Activated CD8-positive, alpha-beta memory T cell treated with anti-CD3 and anti-CD28 coated beads, Interleukin-2, amount 50 U/mL, for 48 hours (primary cell): ENCODE measurements at places on chromosomes 13 and 19.
A peak's percentile ranks its signal among the peaks of the same experiment; 100 is the strongest.

DNA sequence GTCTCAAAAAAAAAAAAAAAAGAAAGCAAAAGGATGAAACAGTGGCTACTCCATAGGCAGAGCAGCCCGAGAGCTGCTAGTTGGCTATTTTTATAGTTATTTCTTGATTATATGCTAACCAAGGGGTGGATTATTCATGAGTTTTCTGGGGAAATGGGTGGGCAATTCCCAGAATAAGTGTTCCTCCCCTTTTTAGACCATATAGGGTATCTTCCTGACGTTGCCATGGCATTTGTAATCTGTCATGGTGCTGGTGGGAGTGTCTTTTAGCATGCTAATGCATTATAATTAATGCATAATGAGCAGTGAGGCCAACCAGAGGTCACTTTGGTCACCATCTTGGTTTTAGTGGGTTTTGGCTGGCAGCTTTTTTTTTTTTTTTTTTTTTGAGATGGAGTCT lies 25.4 kb upstream of the OR10H1 start:
- DNase-seq, result no peak

GRCh38 chr13:101624210-101624922 lies 171.9 kb downstream of the ITGBL1 start:
- DNase-seq, result no peak

- no peak for DNase-seq
These were observed 55.1 kb upstream of the CLDN10 start for GRCh38 chr13:95497381-95497807.

DNA sequence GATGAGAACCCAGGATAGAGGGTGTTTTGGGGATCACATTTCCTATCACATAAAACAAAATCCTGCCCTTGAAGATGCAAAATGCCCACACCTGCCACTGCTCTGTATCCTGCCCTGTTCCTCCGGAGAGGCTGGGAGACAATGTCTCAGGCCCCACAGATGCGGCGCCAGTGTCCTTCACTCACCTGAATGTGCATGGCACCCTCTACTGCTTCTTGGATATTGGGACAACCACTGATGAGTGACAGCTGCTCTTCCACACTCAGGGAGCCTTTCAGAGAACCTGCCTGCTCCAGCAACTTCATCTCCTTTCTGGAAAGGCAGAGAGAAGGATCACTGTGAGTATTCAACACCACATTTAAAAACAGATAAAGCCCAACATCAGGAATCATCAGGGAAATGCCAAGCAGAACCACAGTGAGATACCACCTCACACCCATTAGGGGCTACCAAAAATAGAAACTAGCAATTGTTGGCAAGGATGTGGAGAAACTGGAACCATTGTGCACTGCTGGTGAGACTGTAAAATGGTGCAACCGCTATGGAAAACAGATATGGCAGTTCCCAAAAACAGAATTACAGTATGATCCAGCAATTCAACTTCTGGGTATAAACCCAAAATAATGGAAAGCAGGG lies 36.4 kb downstream of the CRYL1 start:
- DNase-seq, result peak; percentile 65

- DNase-seq, result no peak
These were observed 326.0 kb downstream of the GPC6 start for GRCh38 chr13:93552596-93552995.

- DNase-seq, result no peak
These were observed 112.8 kb upstream of the PABPC3 start for GRCh38 chr13:24983094-24983493.

- DNase-seq, result peak; percentile 69
These were observed at the start of gene ICAM4 for GRCh38 chr19:10286803-10287737. ICAM4 (plus strand) TSS chr19:10286955; CDS start chr19:10287013, 58 bp downstream.

DNA sequence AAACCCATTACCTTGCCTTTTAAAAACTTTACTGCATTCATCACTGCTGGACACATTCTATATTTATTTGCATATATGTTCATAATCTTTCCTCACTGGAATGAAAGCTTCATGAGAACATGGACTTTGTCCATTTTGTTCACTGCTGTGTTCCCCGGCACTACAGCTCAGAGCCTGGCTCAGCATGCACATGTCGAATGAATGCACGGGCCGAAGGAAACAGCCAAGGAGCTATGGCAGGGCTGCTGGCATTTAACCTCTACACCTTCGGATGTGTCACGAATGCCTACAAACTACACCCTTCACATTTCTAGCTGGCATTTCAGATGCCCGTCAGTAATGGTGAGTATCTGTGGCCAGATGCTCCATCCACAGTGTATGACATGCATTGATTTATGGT lies 7.6 kb downstream of the MTIF3 start:
- DNase-seq, result no peak

DNA sequence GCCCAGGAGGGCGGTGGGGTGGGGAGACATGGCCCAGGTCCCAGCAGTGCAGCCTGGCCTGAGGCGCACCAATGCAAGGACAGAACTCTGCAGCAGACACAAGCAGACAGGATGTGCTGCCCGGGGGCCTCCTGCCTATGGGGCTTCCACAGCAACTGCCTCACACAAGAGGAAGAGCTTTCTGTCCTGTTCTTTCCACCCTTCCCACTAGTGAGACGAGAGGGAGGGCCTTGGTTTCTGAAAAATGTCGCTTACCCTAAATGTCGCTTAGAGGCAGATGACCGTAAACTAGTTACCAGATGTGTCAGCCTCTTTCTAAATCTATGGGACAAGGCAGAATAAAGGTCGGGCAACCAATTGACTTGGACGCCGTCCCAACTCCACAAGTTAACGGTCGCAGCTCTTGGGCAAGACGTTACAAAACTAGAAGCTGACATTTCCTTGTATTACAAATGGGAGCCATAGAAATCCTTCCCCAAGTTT lies at the start of gene LAIR1:
LAIR1 (minus strand) TSS at position 157 of the 483 bp plus-strand sequence; CDS start at position 30, 127 bp downstream.
- DNase-seq, result peak; percentile 76

DNA sequence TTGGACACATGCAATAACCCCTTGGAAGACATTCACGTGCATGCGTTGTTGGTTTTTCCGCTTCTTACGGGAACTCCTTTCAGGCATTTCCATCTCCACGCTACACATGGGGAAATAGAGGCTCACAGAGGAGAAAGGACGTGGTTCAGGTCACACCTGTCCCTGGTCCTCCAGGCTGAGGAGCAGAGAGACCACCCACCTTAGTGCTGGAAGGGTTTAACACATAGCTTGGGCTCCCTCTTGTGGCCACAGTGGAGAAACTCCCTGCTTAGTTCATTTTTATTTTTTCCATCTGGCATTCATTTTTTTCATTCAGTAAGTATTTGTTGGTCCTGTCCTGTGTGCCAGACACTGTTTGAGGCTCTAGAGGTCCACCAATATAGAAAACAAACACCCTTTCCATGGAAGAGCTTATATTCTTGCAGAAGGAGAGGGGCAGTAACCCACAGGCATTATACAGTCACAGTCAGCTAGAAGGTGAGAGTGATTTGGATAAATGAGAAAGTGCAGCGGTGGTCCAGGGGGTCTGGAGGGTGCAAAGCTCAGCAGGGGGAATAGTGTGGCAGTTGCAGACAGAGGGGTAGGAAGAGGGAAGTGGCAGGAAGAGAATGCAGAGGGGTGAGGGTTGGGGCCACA lies 24.2 kb upstream of the TTYH1 start:
- peak; percentile 76 for DNase-seq

- peak; percentile 90 for DNase-seq
These were observed 53.6 kb upstream of the LDLR start for GRCh38 chr19:11035441-11036377.

DNA sequence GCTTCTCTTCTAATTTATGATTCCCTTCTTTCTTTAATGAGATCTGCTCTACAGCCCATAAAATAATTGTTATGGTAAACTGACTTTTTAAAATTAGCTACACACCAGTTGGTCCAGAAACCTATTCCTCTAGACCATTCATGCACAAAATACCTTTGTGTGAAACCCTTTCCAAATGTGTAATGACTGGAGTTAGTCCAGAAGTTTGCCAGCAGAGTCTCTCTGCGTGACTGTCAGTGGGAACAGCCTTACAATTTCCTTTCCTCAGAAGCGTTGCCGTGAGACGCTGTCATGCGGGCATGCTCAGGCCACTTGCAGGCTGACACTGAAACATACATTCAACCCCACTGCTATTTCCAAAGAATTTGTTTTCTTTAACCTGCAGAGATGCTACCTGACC lies 965.2 kb downstream of the PCDH9 start:
- DNase-seq, result no peak

- DNase-seq, result no peak
These were observed 1.4 kb downstream of the SH2D3A start for GRCh38 chr19:6765738-6766356.

DNA sequence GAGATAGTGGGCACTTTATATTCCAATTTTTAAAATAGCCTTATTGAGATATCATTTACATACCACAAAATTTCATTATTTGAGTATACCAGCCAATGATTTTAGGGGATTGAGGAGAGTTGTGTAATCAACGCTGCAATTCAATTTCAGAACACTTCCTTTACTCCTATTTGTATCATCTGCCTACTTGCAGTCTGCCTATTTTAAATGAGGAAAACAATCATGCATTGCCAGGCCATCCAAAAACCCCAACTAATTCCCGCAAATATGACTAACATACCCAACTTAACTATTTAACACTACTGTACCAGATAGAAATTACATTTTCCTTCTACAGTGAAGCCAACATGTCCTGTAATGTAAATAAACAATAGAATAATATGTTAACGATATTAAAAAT lies 26.7 kb downstream of the CAB39L start:
- no peak for DNase-seq
